NCI-H2171 treated with DMSO at 0.1 percent for 48 hours (cell line): ENCODE measurements at places on chromosomes 3 and 15.

- DNase-seq: no peak
These were observed 145.3 kb downstream of the TJP1 start for GRCh38 chr15:29676961-29677402.

DNA sequence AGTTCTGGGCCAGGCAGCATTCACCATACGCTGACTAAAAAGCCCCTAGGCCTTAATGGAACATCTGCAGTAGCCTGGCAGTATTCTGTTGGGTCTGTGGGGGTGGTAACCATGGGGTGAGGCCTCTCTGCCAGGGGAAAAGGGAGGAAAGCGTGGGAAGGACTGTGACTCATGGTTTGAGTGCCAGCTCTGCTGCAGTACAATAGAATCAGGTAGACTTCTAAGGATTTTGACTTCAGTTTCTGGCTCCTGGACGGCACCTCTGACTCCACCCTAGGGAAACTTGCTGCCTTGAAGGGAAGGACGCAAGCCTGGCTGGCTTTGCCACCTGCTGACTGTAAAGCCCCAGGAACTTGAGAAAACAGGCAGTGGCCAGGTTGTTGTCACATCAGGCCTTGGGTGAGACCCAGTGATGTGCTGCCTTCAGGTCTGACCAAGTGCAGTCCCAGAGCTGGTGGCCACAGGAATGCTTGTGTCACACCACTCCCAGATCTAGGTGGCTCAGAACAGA is 148.6 kb downstream of the SUCNR1 start:
- no peak for DNase-seq

GRCh38 chr15:99712415-99712814 is 20.8 kb downstream of the LYSMD4 start:
- DNase-seq: no peak

- DNase-seq: peak; percentile 11
These were observed 14.2 kb downstream of the EIF4E3 start for GRCh38 chr3:71710906-71711494.

- DNase-seq: no peak
These were observed 22.1 kb downstream of the CDIN1 start for GRCh38 chr15:36601497-36601932.

DNA sequence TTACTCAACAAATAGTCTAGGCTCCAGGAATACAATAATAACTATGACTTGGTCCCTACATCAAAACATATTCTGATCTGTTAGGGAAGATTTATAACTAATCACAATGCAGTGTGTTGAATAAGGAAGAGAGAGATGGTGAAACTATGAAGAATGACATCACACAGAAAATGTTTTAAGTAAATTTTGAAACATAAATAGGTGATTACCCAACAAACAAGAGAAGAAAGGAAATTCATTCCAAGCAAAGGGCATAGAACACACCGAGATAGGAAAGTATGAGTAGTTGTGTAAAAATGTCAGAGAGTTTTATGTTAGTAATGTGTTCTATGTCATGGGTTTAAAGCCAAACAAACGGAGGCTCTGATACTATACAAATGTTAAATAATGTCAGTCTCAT is 13.4 kb downstream of the SEC62 start:
- DNase-seq: no peak

DNA sequence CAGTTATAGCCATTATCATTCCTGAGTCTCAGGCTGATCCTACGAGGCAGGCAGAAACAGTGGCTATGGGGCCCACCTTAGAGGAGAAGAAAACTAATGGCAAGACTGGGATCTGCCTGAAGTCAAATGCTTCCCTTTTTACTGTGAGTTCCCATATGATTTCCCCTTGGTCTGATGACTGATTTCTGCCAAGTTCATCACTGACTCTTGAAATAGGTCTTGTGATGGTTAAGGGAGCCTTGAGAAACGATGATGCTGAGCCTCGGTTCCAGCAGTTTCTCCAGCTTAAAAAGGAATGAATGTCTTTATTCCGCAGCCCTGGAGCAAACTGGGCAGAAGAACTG is 29.4 kb upstream of the LDHAL6B start:
- DNase-seq: no peak

GRCh38 chr3:8651418-8652323 is 7.1 kb upstream of the SSUH2 start:
- DNase-seq: no peak

GRCh38 chr3:136711277-136711676 is 40.9 kb downstream of the STAG1 start:
- DNase-seq: no peak

DNA sequence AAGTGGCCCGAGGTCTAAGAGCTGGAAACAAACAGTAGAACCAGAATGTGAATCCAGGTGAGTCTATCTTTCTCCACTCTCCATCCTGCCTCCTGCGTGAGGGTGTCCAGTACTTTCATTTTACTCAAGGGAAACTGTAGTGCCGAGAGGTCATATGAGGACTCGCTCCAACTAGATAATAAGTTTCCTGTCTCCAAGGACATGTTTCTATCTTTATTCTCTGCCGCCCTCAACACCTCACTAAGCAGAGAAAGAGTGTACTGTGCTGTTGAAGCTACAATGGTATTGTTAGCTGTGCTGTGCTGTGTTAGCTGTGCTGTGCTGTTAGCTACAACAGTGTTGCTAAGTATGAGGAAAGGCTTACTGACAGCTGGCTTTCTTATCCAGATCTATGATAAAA is 137.9 kb upstream of the COL8A1 start:
- DNase-seq: no peak

DNA sequence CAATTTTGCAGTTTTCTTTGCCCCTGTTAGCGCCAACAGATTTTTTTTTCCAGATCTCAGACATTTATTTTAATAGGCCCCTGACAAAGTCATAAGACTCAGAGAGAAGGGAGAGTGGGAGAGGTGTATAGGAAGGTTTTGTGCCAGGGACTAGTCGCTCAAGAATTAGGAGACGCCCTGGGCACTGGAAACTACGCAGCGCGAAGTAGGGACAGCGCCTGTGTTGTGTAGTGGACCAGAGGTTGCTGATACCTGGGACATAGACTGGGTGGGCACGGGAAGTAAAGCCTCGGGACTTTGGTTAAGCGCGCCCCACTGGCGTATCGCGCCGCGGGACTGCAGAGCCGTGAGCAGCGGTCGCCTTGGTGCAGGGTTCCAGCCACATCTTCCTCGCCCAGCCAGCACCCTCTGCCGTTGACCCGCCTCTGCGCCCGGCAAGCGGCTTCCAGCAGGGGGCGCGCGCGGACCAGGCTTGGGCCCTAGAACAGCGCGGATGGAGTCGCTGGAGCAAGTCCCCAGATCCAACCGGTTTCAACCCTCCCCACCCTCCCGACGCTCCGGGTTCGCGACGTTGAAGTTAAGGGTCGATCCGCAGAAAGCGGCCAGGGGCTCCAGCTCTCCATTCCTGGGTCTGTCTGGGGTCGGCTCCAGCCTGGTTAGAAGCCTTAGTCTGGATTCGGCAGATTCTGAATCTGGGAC is 3.0 kb upstream of the ISLR2 start:
- DNase-seq: peak; percentile 89

DNA sequence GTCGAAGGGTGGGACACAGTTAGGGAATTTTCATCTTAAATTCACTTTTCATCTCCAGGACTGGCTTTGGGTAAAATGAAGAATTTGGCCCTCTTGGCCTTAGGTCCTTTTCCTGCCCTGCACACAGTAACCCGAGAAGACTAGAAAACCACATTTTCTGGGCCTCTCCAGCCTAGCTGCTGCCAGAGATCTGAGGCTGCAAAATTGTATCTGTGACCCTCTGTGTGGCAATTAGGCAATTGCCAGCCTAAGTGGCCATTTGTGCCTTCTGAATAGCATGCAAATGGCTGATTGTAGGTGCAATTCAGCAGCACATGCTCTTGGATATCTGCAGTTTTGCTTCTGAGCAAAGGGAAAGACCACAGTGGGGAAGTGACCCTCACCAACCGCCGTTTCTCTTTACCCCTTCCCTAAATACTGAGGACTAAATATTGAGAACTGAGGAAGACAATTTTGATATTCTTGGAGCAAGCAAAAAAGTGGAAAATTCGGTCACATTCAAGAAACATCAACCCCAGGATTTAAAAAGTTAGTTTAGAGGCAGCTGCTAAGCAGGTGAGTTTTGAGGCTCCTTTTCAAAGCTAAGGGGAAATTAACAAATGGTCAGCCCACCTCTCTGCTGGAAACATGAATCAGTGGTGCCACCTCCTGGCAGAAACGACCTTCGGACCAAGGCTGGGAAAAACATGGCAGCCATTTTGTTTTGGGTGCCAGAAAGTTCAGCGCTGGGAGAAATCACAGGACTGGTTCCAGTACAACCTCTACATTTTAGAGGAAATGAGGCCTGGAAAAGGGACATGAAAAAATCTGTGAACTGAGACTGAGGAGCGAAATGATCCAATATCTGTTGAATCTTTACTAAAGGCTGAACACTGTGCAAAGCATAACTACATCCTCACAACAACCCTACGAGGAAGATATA is 56.6 kb upstream of the PRTG start:
- DNase-seq: no peak

- DNase-seq: no peak
These were observed 5.1 kb upstream of the KLHL6 start for GRCh38 chr3:183560607-183561006.

DNA sequence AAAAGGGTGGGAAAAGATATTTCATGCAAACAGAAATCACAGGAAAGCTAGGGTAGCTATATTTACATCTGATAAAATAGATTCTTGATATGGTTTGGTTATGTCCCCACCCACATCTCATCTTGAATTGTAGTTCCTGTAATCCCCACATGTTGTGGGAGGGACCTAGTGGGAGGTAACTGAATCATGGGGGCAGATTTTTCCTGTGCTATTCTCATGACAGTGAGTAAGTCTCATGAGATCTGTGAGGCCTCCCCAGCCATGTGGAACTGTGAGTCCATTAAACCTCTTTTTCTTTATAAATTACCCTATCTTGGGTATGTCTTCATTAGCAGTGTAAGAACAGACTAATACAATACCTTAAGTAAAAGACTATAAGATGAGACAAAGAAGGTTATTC is 558.1 kb downstream of the RSL24D1 start:
- DNase-seq: no peak

DNA sequence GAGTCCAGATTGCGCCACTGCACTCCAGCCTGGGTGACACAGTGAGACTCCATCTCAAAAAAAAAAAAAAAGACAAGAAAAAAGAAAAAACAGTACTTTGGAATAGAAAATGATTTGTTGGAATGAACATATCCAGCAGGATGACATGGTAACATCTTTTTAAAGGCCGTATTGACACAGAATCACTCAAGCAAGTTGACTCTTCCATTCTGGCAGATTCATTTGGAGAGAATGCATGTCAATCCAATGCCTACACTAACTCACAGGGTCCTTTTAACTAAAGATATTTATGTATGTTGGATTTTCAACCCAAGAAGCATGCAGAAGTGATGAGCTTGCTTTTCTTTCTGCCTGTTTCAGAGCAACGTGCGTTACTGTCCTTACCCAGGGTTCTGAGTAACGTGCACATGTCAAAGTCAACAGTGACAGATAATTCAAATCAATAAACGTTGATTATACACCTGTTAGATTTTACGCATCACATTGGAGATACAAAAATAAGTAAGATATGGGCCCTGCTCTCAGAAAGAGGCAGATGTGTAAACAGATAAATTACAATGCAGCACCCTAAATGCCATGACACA is 77.1 kb upstream of the FNDC3B start:
- no peak for DNase-seq

GRCh38 chr3:25355998-25356397 is 72.1 kb upstream of the RARB start:
- no peak for DNase-seq

- DNase-seq: no peak
These were observed 154.2 kb downstream of the RAB11A start for GRCh38 chr15:66023311-66023972.

DNA sequence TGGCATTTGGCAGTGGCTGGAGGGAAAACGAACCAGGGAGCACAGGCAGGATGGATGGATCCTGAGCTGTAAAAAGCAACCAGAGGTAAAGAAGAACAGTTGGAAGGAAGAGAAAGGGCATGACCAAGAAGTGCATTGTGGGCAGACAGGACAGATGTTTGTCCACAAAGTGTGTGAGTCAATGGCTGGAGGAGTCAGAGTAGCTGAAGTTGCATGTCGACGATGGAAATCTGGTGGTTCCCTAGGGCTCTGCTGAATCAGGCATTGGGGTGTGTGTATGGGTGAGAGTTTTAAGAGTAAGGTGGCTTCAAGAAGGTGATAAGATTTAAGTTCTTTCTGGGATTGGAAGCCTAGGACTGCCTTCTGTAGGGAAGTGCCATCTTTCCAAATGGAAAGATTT is 214.0 kb upstream of the BHLHE40 start:
- no peak for DNase-seq

- DNase-seq: no peak
These were observed 797 bp upstream of the THPO start for GRCh38 chr3:184378651-184379357.

DNA sequence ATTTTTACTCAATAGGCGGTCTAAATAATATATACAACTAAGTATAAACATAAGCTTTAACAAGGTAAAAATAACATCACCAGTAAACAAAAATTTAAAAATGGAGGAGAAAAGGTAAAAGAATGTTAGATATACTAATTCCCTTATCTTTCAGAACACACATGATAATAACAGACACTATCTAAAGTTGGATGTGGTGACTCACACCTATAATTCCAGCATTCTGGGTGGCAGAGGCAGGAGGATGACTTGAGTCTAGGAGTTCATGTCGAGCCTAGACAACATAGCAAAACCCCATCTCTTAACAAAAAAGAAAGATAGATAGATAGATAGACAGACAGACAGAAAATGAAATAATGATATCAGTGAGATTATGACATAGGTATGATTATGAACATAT is 85.1 kb downstream of the STAG1 start:
- no peak for DNase-seq

DNA sequence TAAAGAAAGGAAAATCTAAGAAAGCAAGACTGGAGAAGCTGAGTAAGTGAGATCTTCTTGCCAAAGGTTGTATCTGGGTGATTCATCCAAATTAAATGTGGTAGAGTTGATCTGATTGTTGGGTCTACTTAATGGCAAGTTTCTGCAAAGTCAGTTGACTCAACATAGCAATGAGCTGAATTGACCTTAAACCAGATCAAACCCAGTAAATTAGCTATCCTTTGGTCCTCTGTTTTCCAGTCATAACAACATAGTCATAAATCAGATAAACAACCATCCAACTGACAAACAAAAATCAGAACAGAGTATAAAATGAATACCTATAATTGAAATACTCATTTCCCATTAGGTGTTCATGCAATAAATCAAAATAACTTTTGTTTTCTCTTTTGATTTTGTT is 142.6 kb upstream of the CFAP20DC start:
- no peak for DNase-seq
